Aorta (tissue), 5 donors: ENCODE measurements at places on chromosomes 5 and 9. TPM values are rescaled to one million over a fixed set of nuclear protein-coding genes. Genes with fewer than 3 reads are reported as not detected.

- DNase-seq = no peak
Measured at GRCh38 chr5:171673840-171674239, 111.8 kb upstream of the SMIM23 start.

DNA sequence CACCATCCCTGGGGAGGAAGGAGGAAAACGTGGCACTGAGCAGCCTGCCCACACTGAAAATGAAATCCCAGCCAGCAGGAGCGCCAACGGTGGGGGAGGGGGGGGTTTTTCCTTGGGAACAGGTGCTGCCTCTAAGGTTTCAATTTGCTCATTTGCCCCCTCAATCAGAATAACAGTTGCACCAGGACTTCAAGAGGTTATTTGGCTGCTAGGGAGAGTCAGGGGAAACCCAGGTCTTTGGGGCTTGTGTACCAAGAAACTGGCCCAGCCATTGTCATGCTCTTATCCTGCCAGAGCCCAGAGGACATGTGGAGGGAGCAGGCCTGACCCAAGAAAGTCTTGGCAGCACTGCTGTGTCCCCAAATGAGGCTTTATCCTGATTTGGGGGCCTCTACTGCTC, 66.5 kb downstream of the NDFIP1 start:
- DNase-seq = no peak

DNA sequence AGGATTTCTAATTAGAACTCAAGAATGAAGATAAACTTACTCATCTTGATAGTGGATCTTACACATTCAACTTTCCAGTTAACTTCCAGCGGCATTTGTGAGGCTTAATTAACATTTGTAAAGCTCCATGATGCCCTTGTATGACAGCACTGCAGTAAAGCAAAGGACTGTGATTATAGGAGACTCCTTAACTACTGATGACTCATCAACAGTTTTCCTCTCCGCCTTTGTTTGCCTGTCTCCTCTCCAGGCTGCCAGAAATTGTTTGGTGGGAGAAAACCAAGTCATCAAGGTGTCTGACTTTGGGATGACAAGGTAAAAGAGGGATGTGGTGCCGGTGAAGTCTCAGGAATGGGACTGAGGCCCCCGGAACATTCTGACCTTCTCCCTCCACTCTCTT, 20.4 kb upstream of the CYFIP2 start:
- DNase-seq = no peak

DNA sequence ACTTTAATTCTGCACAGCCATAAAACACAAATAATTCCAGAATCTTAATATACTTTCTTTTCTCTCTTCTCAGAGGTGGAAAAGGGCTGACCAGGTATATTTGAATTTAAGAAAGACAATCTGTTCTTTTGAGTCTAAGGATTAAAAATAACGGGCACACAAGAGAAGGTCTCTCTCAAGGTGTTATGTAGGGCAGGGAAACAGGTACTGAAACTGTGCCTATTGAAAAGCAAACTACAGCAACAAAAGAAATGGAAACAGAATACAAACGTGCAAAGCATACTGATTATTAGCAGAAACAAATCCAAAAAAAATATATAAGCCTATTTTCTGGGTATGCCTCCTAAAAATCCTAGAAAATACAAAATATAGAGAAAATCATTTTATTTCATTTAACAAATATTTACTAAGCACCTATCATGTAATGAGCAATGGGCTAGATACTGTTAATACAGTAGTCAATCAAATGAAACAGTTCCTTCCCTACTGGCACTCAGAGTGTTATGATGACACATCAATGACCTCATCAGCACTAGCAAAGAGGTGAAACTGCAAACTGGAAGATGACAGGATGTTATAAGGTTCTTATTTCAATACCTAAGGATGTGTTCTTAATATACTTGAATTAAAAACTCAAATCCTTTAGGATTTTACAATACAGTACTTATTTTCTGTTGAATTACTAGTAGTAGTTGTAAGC, 87.7 kb downstream of the AUH start:
- DNase-seq = no peak

DNA sequence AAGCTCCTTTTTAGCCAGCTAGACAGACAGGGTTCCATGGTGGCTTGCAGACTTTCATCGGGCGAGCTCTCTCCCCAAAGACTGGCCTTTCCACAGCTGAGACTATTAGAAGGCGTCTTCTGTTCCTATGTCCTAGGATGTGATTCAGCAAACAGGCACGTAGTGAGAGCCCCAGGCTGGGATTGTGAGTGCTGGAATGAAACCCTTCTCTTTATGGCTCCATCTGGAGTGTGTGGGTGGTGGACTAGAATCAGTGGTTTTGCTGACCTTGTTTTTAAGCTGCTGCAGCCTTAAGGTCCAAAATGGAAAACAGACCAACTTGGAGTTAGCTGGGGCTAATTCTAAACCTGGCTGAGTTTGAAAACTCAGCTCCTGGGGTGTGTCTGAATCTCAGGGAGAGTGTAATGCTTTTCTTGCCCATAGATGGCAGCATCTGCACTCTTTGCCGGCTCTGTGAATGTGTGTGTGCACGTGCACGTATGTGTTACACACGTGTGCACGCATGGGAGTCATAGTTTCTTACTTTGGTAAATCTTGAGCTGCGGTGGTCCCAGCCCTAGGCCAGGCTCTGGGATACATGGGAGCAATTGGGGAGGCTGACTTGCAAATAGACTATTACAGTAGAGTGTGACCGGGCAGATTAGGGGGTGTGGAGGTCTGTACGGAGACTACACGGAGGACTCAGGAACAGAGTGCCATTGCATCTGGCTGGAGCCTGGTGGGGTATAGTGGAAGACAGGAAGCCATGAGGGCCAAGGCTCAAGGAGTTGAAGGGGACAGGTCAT, 10.7 kb downstream of the GSN start:
- DNase-seq = no peak

Gene LRRC26
- not detected for total RNA-seq
